Hindlimb muscle (tissue), 1 donor: ENCODE measurements at places on chromosomes 4 and X. TPM values are rescaled to one million over a fixed set of nuclear protein-coding genes. Genes with fewer than 3 reads are reported as not detected.

TBC1D8B gene
- 3.5 TPM for polyA plus RNA-seq

HSFX2 gene
- polyA plus RNA-seq = 0.46 TPM

SPOCK3 gene
- 0.90 TPM for polyA plus RNA-seq

GUCY1A1 gene
- 11.5 TPM for polyA plus RNA-seq

KDR gene
- polyA plus RNA-seq = 49.7 TPM

- no peak for DNase-seq
These were observed 53.2 kb downstream of the VGLL1 start for GRCh38 chrX:136585262-136585661.

DNA sequence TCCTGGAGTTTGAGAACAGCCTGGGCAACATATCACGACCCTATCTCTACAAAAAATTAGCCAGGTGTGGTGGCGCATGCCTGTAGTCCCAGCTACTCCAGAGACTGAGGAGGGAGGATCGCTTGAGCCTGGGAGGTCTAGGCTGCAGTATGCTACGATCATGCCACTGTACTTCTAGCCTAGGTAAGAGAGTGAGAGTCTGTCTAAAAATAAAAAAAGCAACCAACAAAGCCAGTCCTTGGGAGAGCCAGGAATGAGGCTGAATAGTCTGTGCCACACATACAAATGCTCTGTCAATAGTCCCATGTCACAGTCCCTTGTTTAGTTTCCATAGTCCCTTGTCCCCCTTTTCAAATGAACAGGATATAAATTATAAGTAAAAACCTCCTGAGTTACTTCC, 19.3 kb upstream of the PRSS48 start:
- DNase-seq = no peak

GRCh38 chrX:13759152-13759718, 24.7 kb downstream of the OFD1 start:
- DNase-seq = no peak

- no peak for DNase-seq
These were observed 43.6 kb downstream of the TSC22D3 start for GRCh38 chrX:107731831-107732502.

- no peak for DNase-seq
These were observed 35.0 kb upstream of the BMPR1B start for GRCh38 chr4:94722748-94723147.

GRCh38 chrX:69741721-69742120, 125.8 kb downstream of the EDA start:
- no peak for DNase-seq

DNA sequence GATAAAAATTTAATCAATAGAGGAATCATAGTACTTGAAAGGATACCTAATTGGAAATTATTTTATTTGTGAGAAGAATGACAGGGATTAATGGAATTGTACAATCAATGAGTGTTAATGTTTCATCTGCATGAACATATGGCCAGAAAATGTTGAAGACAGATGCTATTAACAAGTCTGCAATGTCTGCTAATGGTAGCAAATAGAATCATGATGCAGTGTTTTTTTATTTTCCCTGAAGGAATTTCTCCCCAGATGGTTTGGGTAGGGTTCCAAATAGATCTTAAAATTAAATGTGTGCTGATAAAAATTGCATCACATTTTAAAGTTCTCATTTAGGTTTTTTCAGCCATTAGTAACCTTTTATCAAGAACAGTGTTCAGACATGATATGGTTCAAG, 291.3 kb upstream of the TRAM1L1 start:
- no peak for DNase-seq

- DNase-seq = no peak
These were observed 29.2 kb downstream of the PRRG1 start for GRCh38 chrX:37378404-37378803.

DNA sequence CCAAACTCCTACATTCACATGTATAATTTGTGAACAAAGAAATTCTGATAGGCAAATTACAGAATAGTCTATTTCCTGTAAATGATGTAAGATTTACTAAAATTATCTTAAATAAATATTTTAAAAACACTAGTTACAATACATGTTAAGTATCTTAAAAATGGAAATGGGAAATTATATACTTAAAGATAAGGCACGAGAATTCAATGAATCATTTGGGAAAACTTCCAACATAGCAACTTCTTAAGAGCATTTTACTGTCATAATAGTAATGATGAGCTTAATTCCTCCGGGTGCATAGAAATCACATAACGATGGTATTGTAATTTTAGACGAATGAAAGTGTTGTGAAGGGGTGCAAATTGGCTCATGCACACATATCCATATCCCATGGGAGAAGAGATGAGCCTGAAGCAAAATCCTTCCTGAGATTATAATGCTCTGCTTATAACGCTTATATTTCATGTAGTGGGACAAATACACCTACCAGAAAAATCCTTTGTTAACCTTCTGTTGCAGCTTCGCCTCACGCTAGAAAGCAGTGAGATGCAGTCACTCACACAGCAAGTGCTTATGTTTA, 873.5 kb downstream of the PDHA2 start:
- DNase-seq = no peak
